ENCODE measurements at places on chromosomes 12 and 14.
A peak's percentile ranks its signal among the peaks of the same experiment; 100 is the strongest.

DNA sequence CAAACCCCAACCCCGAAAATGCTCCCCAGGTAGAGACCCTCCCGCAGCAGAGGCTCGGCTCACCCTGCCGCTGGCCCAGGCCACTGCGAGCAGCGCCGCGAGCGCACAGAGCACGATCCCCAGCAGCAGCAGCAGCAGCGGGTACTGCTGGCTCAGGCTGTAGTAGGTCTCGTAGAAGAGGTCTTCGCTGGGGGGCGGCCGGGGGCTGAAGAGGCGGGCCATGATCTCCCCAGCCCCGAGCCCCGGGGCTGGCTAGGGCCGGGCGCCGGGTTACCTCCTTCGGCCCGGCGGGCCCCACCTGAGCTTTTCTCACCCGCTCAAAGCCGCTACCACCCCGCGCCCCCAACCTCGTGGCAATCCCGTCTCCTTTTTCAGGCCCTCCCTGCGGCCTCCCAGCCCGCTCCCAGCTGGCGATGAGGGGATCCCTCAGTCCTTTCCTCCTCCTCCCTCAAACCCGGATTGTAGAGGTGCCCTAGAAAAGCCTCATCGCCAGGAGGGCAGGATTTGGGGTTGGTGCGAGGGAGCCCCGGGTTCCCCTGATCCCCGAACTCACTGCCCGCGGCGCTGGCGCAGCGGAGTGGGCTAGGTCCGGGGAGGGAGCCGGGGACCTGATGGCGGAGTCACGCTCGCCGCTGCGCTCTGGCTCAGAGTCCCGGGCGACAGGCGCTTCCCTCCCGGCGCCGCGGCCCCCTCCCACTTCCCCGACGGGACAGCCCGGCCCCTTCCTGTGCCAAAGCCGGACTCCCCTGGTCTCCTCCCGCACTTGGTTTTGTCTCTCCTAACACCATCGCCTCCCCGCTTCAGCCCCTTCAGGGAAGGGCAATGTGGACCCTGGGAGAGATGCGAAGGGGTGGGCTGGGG, at the start of gene ADCY4:
Gene ADCY4, minus strand, starts transcription at position 641 of the 861 bp plus-strand sequence. Its CDS starts 419 bp downstream, at position 222.
- DNase-seq: peak; percentile 66

GRCh38 chr14:67618617-67619063, 1.1 kb upstream of the ARG2 start:
- DNase-seq: no peak

- DNase-seq: no peak
Observed at GRCh38 chr12:33536431-33536830, 96.8 kb upstream of the SYT10 start.

GRCh38 chr12:42085594-42085993, 59.1 kb downstream of the GXYLT1 start:
- no peak for DNase-seq

DNA sequence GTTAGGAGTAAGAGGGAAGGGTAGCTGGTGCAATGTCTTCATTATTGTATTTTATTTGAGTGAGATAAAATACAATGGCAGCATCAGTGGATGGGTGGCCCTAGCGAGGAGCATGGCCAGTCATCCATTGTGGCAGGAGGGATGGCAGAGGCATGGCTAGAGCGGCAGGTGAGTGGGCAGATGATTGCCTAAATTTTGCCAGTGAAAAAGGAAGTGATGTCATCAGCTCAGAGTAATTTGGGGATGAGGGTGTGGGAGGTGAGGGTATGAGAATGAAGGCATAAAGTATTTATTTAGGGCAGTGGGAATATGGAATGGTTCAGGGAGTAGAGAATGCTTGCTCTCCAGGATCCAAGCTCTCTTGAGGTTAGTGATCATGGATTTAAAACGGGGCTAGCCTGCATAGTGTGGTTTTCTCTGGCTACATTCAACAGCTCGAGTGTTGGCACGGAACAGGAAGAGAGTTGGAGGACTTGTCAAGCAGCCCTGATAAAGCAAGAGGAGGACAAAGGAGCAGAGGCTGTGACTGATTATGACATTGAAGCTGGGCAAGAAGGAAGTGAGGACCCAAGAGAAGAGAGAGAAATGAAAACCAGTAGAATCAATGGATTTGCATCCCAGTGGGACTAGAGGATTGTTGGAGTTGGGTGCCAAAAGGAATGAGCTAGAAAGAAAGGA, 18.7 kb upstream of the SERPINA6 start:
- DNase-seq: no peak

DNA sequence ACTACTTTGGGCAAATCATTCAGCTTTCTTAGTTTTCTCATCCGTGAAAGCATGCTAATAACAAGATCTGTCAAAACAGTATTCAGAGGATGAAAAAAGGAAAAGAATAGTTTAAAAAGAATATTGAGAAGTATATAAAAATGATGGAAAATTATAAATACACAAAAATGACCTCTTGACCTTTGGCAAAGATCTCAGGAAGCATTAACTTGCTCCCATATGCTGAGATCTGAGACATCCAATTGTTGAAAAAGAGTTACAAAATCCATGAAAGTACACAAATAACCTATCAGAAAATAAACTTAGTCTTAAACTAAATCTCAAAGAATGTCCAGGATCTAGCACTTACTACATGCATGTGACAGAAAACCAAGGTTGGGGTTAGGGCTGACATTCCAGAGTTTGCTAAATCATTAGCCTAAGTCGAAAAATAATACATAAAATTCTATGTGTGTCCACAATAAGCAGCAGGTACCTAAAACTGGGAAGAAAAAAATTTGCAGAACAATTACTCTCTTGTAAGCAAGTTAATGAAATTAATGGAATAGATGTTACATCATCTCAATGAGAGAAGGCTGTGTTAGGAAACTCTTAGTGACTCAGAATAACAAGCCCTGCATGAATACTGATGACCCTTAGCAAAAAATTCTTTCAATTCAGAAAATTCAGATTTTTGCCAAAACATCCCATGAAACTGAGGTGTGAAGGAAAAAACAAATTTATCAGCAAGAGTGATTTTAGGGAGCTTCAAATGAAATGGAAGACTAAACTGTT, 3.4 kb downstream of the PAH start:
- DNase-seq: no peak

DNA sequence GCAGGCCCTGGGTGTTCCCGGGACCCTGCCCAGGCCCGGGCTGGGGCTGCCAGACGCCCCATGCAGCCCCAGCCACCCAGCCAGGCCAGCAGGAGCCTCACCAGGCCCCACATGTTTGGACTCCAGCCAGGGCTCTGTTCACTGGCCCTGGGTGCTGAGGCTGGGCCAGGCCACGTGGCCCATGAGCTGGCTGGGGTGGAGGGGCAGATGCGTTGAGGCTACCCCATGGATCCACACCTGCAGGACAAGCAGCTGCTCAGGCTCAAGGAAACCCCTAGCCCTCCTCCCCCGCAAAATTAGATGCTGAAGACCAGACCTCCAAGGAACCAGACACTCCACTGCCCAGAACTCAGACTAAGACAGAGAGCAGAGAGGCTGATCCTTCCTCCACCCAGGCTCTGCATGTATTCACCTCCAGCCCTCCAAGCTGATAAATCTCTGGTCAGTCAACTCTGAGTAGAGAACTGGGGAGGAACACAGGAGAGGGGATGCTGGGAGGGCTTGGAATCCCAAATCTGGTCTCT, 1.6 kb downstream of the CDH24 start:
- DNase-seq: no peak

All from lower lobe of right lung (tissue), 2 donors.